ENCODE measurements at places on chromosomes 3 and 15. TPM values are rescaled to one million over a fixed set of nuclear protein-coding genes. Genes with fewer than 3 reads are reported as not detected.

PLA2G4E gene
- total RNA-seq = 0.05 TPM

DUOXA2 gene
- 0.05 TPM for total RNA-seq

SLCO3A1 gene
- total RNA-seq = 1.6 TPM

MB21D2 gene
- 1.5 TPM for total RNA-seq

ANKUB1 gene
- total RNA-seq = not detected

HAUS2 gene
- total RNA-seq = 24.5 TPM

IL20RB gene
- 0.94 TPM for total RNA-seq

CCR5 gene
- 1.2 TPM for total RNA-seq

RHOV gene
- total RNA-seq = 3.4 TPM

TNFSF10 gene
- total RNA-seq = 36.9 TPM

HDDC3 gene
- 18.7 TPM for total RNA-seq

KCNMB3 gene
- total RNA-seq = 0.80 TPM

TRIM59 gene
- 23.0 TPM for total RNA-seq

PTH1R gene
- 0.80 TPM for total RNA-seq

CACNA1D gene
- 0.66 TPM for total RNA-seq

PP2D1 gene
- total RNA-seq = not detected

RLBP1 gene
- total RNA-seq = 0.14 TPM

ZBTB47 gene
- total RNA-seq = 2.5 TPM

MAP6D1 gene
- 4.8 TPM for total RNA-seq

IL5RA gene
- 0.85 TPM for total RNA-seq

MNS1 gene
- 10.3 TPM for total RNA-seq

ZNF80 gene
- 0.09 TPM for total RNA-seq

THBS1 gene
- 9.0 TPM for total RNA-seq

CASR gene
- 0.09 TPM for total RNA-seq

NXPE3 gene
- total RNA-seq = 10.3 TPM

ZNF502 gene
- total RNA-seq = 4.9 TPM

STRIT1 gene
- not detected for total RNA-seq

MYD88 gene
- total RNA-seq = 15.1 TPM

TMOD3 gene
- 26.3 TPM for total RNA-seq

DGKG gene
- 1.6 TPM for total RNA-seq

CCDC54 gene
- total RNA-seq = not detected

IQCB1 gene
- 24.6 TPM for total RNA-seq

CLASP2 gene
- 35.1 TPM for total RNA-seq

LRRC2 gene
- total RNA-seq = 2.5 TPM

GATM gene
- total RNA-seq = 40.2 TPM

FYTTD1 gene
- total RNA-seq = 41.2 TPM

SNRPA1 gene
- total RNA-seq = 47.7 TPM
